BJ (cell line): ENCODE measurements at places on chromosomes 12 and 14.

DNA sequence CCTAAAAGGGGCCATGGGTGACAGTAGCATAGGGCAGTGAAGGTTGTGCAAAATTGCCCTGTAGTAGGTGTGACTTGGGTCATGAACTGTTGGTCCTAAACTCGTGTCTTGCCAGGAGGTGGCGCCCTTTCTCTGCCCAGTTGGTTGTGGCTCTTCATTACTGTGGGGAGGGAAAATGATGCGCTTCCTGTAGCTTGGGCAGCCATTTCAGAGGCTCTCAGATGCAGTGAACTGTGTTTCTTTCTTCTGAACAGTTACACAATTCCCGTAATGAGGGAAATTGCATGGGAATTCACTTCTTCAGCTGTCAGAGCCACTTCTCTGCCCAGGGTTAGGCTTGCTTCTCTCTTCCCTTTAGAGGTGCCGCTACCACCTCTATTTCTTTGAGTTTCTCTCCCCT, 148.1 kb upstream of the NRXN3 start:
- no peak for DNase-seq

DNA sequence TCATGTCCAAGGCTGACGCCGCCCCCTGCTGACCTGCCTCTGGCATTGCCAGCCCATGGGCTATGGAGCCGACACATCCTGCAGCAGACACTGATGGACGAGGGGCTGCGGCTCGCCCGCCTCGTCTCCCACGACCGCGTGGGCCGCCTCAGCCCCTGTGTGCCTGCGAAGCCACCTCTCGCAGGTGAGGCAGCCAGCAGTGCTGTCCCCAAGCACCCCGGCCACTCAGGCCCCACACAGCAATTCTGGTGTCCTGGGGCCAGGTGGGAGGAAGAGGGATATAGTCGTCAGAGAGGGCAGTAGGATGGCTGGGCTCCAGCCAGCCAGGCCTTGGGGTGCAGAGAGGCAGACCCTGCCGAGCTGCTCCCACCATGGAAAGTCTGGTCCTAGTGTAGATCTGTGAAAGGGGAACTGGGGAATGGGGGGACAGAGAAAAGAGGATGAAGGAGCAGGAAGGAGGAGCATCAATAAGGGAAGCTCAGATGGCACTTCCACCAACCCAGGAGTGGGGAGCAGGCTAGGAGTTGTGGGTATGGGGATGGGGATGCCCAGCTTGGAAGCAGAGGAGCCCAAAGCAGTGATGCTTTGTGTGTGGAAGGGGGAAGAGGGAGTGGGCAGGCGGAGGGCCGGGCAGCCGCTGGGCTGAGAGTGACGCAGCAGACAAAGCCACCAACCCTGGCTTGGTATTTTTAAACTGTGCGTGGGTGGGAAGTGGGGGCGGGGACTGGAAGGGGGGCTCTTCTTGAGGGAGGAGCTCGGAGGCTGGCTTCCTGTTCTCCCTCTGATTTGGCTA, 4.7 kb downstream of the NAB2 start:
- no peak for DNase-seq

- no peak for DNase-seq
Observed at GRCh38 chr12:51269174-51270066, 795 bp downstream of the SMAGP start.

DNA sequence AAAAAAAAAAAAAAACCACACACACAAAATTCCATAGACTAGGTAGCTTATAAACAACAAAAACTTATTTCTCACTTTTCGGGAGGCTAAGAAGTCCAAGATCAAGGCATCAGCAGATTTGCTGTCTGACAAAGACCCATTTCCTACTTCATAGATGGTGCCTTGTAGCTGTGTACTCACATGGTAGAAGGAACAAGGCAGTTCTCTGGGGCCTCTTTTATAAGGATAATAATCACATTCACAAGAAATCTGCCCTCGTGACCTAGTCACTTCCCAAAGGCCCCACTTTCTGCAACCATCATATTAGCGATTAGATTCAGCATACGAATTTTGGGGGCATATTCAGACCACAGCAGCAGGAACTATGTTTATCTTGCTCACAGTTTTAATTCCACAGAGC, 54.9 kb downstream of the STXBP6 start:
- DNase-seq: no peak

GRCh38 chr14:95101736-95102679, 55.3 kb downstream of the DICER1 start:
- no peak for DNase-seq

- DNase-seq: no peak
Observed at GRCh38 chr12:30858471-30858870, 68.1 kb upstream of the TSPAN11 start.

DNA sequence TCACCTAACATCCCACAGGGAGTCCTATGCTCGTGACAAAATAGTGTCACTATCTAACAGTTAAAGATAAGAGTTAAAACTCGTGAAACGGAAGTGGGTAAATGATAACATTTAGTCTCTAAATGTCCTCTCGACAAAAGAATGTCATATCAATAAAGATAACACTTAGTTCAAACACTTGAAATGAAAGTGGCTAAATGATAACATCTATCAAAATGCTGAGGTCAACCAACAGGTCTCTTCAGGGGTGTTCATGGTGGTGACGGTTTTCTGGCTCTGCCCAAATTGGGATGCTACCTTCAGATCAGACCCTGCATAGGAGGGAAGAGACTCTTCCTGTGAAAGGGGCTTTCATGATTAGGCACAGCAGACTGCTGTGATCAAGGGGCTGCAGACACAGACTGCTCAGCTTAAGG, 22.1 kb downstream of the IL26 start:
- no peak for DNase-seq

- no peak for DNase-seq
Observed at GRCh38 chr12:78403681-78404080, 460.9 kb upstream of the SYT1 start.

DNA sequence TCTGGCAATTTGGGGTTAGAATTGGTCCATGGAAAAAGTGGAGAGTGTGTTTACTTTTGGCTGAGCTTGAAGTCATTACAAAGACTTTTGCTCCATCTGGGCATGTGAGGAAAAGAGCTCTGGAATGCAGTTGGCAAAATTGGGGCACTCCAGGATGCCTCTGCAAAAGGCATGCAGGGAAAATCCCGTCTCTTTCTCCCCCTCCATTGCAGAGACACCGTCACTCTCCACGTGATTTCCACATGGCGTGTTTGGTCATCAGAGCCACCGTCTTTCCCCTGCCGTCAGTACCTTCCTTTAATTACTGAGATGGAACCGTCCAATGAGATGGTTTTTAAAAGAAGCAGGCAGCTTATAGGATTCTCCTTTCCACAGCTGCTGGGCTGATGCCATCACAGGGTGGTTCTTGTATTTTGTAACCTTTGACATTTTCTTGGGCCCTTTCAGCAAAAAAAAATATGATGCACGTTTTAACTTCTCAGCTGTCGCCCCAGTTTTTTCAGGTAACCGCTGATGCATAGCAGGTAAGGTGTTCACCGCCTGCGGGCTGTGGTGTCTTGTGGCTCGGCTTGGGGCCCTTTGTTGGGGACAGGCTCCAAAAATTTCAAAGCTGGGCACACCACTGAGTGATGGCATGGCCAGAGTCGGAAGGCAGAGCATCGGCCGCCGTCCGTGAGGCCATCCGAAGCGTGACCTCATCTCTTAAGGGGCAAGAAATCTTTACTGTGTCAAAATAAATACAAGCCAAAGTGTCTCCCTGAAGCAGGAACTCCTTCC, 68.4 kb downstream of the CACNA1C start:
- no peak for DNase-seq

- DNase-seq: no peak
Observed at GRCh38 chr14:48628870-48629269, 953.5 kb upstream of the MDGA2 start.

GRCh38 chr12:75137896-75138295, 71.7 kb downstream of the KCNC2 start:
- DNase-seq: no peak

DNA sequence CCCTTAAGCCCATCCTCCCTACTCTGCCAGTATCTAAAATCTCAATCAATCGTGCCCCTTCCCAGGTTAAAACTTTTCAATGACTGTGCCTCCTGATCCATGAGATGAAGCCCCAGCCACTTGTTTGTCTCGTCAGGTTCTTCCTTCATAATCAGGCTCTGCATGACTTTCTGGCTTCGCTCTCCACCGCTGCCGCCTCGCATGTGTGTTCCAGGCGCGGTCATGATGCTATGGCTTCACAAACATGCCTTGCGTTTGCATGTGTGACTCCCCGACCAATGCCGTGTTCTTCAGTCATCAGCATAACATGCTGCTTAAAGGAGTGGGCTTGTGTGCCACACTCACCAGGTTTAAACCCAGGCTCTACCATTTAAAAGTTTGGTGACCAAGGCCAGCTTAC, 5.0 kb upstream of the C1RL start:
- DNase-seq: no peak

DNA sequence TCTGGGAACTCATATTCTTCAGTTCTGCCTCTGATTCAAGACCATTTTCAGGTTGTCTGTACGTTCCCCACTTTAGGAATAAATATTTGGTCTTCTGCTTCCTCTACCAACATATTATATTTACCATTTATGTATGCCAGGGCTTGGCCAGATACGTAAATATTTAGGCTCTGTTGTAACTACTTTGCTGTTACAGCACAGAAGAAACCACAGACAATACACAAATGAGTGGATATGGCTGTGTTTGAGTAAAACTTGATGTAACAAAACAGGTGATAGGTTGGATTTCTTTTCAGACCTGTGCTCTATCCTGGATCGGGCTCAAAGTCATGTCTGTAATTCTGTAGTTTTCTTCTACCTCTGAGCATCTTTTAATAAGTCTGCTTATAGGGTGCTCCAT, 37.5 kb downstream of the RAP1B start:
- DNase-seq: no peak

- DNase-seq: no peak
Observed at GRCh38 chr14:68653804-68654203, 139.1 kb downstream of the ZFP36L1 start.

GRCh38 chr12:102963796-102964195, 6.3 kb downstream of the ASCL1 start:
- DNase-seq: no peak

DNA sequence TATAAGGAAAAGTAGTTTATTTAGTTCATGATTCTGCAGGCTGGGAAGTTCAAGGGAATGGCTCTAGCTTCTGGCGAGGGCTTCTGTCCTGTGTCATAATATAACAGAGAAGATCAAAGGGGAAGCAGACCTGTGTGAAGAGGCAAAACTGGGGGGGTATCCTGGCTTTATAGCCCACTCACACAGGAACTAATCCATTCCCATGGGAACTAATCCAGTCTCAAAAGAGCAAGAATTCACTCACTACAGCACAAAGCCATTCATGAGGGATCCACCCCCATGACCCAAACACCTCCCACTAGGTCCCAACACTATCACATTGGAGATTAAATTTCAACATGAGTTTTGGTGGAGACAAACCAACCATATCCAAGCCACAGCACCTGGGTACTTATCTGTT, 6.9 kb downstream of the ALDH6A1 start:
- no peak for DNase-seq

GRCh38 chr14:52307905-52308304, 6.2 kb upstream of the PTGER2 start:
- no peak for DNase-seq

DNA sequence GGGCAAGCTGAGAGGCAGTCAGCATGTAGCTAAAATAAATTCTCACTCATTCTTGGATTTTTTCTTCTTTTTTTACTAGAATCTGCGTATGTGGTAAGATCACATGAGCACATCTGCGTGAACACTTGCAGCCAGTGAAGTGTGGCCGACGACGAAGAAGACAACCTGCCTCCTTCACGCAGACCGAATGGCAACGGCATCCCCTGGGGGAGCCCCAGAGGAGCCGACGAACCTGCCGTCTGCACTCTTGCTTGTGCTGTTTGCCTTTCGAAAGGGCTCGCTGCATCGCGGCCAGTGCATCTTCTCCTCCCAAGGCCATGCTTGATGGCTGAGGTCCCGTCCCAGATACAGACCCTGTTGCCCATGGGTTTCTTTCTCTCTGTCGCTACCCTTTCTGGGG, 113.8 kb downstream of the KCNK10 start:
- no peak for DNase-seq

- DNase-seq: no peak
Observed at GRCh38 chr12:114403011-114403689, 2.8 kb downstream of the TBX5 start.

GRCh38 chr12:112103758-112104503, 4.7 kb downstream of the NAA25 start:
- no peak for DNase-seq

DNA sequence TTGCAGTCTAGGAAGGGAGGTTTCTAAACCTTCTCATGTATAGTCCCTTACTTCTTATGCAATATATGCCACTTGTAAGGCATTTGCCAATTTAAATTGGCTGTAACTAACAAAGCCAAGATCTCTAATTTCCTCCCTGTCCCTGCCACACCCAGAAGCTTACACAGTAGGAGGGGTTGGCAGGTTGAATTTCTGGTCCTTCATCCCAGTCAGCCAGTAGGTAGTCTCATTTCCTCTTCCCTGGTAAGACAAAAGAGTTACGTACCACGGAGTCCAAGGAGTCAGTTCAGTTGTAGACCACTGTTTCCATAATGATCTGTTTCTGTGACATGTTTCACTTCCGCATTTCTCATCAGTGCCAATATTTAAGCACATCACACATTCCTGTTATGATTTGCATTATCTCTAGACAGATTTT, 47.0 kb upstream of the PLBD1 start:
- no peak for DNase-seq

DNA sequence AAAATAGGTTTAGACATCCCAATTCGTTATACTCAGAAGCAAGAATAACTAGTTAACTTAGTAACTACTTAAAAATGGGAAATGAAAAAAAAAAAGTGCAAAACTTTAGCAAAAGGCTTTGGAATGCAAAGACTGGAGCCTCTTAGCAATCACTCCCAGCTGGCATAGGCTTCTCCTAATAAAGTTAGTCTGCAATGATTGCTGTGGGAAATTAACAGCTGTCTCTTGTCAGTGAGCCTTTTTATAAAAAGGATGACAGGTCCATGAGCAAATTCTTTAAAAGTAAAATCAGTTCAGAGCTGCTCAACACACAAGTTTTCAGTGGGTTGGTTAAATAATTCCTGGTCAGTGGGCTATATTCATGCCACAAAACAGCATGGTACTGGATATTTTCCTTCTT, 7.4 kb upstream of the SYCP3 start:
- no peak for DNase-seq

DNA sequence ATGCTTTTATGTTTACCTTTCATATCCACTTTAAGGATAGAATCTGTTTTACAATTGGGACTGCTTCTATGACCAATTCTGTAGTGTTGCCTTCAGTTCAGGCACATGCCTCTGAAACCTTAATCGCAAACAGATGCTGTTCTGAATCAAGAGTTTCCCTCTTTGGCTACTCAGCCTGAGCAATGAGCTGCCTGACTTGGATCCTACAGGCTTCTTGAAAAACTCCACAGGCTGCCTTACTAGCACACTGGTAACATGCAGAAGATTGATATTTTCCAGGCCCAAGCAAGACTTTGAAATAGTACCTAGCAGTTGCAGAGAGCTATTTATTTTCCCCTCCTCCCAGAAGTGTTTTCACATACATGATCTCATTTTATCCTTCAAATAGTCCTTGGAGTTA, 34.8 kb upstream of the PMCH start:
- peak; percentile 53 for DNase-seq
